ENCODE measurements at places on chromosomes 5 and 9.

- DNase-seq: no peak
These were observed 54.1 kb upstream of the FYB1 start for GRCh38 chr5:39273314-39273954.

- no peak for DNase-seq
These were observed 5.7 kb upstream of the SMC2 start for GRCh38 chr9:104088416-104088815.

- DNase-seq: no peak
These were observed 18.6 kb downstream of the ZDHHC21 start for GRCh38 chr9:14674630-14675029.

DNA sequence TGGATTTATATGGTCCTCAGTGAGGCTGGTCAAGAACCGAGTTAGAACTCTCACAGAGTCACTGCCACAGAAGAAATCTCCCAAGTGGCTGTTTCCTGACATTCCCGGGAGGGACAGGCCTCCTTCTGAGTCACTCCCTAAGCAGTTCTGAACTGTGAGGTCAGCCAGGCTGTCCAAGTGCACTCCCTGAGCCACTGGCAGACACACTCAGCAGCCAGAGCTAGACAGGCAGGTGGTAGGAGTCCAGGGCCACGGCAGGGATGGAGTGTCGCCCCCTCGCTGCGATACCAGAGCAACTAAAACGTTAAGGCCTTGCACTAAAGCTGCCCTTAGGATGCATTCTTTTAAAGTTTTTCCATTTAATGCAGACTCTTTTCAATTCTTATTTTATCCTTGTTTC lies 3.4 kb downstream of the IL4 start:
- DNase-seq: no peak

GRCh38 chr9:92948038-92948534 lies 763 bp downstream of the FGD3 start:
- no peak for DNase-seq

- DNase-seq: no peak
These were observed 33.6 kb upstream of the SLC36A1 start for GRCh38 chr5:151413800-151414199.

GRCh38 chr5:31469886-31470285 lies 62.0 kb downstream of the DROSHA start:
- no peak for DNase-seq

DNA sequence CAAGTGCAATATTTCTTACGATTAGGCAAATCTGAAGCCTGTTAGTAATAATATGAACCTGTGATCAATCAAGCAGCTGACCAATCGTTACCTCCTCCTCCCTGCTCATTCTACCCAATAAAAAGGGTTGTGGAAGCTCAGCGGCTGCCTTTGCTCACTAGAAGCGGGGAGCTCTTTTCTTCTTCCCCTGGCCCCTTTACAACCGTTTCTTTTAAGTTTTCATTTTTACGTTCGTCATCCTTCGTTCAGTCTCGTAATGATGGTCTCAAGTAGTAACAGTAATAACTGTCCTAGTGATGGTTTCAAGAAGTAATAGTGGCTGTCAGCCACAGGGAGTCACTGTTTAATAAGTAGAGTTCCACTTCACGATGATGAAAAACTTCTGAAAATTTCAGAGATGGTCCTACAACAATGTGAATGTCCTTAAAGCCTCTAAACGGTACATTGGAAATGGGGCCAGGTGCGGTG lies 6.2 kb downstream of the UGT3A2 start:
- no peak for DNase-seq

- no peak for DNase-seq
These were observed 292.2 kb downstream of the GAS1 start for GRCh38 chr9:86655147-86655546.

DNA sequence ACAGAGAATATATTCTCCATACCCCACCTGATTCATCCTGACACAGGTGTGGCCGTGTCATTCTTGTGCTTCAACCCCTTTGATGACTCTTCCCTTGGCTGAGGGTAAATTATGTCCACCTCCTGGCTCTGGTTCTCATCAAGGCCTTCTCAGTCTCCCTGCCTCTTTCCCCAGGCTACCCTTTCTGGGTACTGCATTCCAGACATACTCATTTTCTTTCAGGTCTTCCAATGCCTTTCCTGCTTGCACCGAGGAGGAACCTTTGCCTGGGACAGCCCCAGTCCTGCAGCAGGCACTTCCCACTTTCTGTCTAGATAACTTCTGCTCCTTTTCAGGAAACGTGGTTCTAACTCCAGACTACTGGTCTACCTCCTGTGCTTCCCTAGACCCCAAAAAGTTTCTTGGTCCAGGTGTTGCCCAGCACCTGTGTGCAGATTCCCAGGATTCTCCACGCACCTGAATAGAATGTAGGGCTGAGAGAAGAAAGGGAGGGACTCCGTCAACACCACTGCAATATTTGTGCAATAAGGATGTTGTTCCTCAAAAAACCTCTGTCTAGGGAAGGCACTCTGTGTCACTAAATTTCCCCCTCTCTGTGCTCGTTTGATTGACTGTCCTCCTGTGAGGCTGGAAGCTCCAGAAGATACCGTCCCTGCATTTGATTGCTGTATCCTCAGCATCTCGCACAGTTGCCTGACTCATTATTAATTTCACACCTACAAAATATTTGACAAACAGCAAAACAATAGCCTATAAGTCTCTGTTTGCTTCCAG lies 255.4 kb upstream of the NFIL3 start:
- DNase-seq: no peak

GRCh38 chr5:68950125-68950524 lies 143.7 kb upstream of the SLC30A5 start:
- no peak for DNase-seq

GRCh38 chr9:126838055-126838811 lies 22.2 kb upstream of the ZBTB34 start:
- DNase-seq: no peak

DNA sequence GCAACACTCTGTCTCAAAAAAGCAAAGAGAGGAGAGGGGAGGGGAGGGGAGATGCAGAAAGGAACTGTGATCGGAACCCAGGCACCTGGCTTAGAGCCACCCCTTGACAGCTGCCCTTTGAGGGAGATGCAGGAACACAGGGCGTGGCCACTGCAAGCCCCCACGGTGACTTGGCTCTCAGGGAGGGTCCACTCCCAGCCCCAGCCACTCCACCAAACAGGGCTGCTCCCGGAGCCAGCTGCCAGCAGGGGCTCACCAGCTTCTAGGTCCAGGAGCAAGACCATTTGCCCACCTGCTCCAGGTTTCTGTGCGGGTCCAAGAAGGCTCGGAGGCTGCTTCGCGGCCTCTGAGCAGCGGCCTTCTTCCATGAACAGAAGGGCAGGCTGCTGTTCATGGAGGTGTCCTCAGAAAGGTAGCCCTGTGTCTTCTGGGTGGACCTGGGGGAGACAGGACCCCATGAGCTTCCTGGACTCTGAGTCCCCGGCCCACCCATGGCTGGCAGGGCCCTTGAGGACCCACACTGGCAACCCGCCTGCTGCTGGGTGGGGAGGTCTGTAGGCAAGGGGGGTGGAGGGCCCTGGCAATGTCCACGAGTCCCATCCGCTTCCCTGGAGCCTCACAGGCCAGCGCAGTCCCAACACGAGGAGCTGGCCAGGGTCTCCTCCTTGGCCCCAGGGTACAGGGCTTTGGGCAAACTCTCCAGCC lies 7.9 kb downstream of the C9orf50 start:
- DNase-seq: no peak

GRCh38 chr5:73654819-73655318 lies 28.9 kb downstream of the ARHGEF28 start:
- no peak for DNase-seq

- no peak for DNase-seq
These were observed 3.2 kb upstream of the NRARP start for GRCh38 chr9:137305060-137305797.

DNA sequence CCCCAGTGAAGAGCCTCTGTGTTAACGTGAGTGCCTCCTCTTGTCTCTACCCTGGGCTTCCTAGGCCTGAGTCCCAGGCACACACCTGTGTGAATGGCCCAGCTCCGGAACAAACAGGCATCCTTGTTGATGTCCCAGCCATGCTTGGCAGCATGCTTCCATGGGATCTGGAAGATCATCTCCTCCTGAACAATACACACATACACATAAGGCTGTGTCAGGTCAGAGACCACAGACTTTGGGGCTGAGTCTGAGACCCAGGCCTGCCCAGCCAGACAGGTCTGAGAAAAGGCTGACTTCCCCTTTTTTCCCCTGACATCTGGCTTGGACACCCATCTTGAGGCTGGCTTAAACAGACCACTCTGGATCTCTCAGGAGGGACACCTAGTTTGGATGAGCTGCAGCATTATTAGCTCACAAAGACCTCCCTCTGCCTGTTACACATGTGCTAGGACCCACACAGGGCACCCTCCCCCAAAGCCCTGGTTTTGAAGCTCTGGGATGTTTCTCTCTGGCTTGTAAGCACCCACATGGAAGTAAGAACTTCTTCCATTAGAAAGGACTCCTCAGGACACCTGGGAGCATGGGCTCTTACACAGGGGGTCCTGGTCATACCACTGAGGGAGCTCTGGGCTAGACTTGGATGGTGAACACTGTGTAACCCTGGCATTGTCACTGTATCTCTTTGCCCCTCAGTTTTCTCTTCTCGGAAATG lies 2.6 kb downstream of the IRF1 start:
- no peak for DNase-seq

GRCh38 chr9:82882748-82883147 lies 180.2 kb downstream of the RASEF start:
- DNase-seq: peak; percentile 10

DNA sequence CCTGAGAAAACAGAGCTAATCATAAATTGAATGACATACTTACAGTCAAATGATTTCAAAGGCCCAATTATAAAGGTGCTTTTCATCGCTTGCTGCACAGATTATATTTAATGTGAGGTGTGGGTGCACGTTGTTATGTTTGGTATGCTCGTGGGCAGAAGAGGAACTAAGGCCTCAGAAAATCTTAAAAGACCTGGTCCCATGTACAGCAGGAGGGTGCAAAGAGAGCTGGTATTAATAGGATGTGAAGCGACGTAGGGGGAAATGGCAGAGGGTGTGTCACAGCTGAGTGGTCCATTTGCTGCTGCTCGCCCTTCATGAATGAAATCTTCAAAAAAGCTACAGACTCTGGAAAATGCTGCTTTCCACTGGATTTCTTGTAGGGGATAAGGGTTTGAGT lies 40.5 kb upstream of the IFNK start:
- DNase-seq: no peak
